A549 treated with CORT108297 at 1 μM for 4 hours (cell line): ENCODE measurements at places on chromosomes 2 and 18. TPM values are rescaled to one million over a fixed set of nuclear protein-coding genes. Genes with fewer than 3 reads are reported as not detected.

Gene GALR1
- not detected in 5 replicates for total RNA-seq

Gene GNLY
- 0.08 TPM in 1 of 5 replicates, not detected in the others for total RNA-seq

Gene TNFAIP6
- total RNA-seq: 1.0 to 2.0 TPM (median 1.4 TPM) in 5 replicates

Gene GKN2
- total RNA-seq: 2.4 to 4.1 TPM (median 2.9 TPM) in 5 replicates

Gene CHST9
- total RNA-seq: 0.02 TPM in 1 of 5 replicates, not detected in the others

Gene MLPH
- 251 to 312 TPM (median 290 TPM) in 5 replicates for total RNA-seq

Gene NT5C1B
- not detected in 5 replicates for total RNA-seq
